Sigmoid colon (tissue), 7 donors: ENCODE measurements at places on chromosomes 16 and 17. TPM values are rescaled to one million over a fixed set of nuclear protein-coding genes. Genes with fewer than 3 reads are reported as not detected.

The NOG gene
- total RNA-seq: 0.36 TPM

The TUBG1 gene
- total RNA-seq: 25.7 TPM

The DNAI2 gene
- total RNA-seq: not detected

- no peaks in the 10 kb centered on the region for H3K36me3 ChIP-seq
- peaks cover 89% of the 10 kb centered on the region for H3K4me1 ChIP-seq
- H3K4me3 ChIP-seq: peak overlapping the region; percentile 6
- H3K27ac ChIP-seq: peak overlapping the region; percentile 97
These were observed 9.9 kb downstream of the MXRA7 start for GRCh38 chr17:76700617-76701470.

The C16orf54 gene
- total RNA-seq: 2.5 TPM

GRCh38 chr17:11896199-11896598 lies 101.1 kb downstream of the ZNF18 start:
- no peaks in the 10 kb centered on the region for H3K4me1 ChIP-seq
- no peaks in the 10 kb centered on the region for H3K27me3 ChIP-seq
- H3K27ac ChIP-seq: no peak overlapping the region
- H3K36me3 ChIP-seq: no peaks in the 10 kb centered on the region

GRCh38 chr16:1651094-1651973 lies 26.7 kb upstream of the JPT2 start:
- H3K4me1 ChIP-seq: no peaks in the 10 kb centered on the region
- peaks cover 30% of the 10 kb centered on the region for H3K36me3 ChIP-seq
- H3K27ac ChIP-seq: no peak overlapping the region
- DNase-seq: no peak

The CES1 gene
- 51.5 TPM for total RNA-seq

DNA sequence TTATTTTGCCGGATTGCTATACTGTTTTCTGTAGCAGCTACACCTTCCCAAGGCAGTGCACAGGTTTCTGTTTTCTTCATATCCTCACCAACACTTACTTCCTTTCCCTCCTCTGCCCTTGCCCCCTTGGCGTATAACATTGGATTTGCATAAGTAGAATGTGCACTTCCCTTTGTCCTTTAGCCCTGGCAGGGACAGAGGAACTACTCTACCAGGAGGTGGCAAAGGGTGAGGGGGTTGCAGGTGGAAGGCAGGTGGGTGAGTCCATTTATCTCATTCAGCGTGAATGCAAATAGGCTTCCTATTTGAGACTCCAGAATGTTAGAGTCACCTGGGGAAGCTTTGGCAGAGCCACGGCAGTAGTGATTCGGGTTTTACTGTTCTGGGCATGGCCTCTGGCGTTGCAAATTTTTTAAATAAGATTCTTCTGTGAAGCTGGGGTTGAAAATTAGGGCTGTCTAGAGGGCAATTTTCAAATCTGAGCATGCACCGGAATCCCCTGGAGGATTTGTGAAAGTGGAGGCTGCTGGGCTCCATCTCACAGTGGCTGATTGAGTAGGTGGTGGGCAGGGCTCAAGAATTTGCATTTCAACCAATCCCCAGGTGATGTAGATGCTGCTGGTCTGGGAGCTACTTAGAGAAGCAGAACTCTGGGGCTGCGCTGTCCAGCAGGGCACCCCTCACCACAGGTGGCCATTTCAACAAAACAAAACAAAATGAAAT lies 84.7 kb downstream of the PLCG2 start:
- no peaks in the 10 kb centered on the region for H3K4me1 ChIP-seq
- H3K27ac ChIP-seq: no peak overlapping the region
- DNase-seq: no peak
- H3K36me3 ChIP-seq: no peaks in the 10 kb centered on the region
- H3K4me3 ChIP-seq: no peak overlapping the region
- H3K27me3 ChIP-seq: no peaks in the 10 kb centered on the region

- no peak for DNase-seq
- H3K4me3 ChIP-seq: no peak overlapping the region
- H3K36me3 ChIP-seq: no peaks in the 10 kb centered on the region
These were observed 94.9 kb downstream of the C16orf95 start for GRCh38 chr16:87222335-87222734.

DNA sequence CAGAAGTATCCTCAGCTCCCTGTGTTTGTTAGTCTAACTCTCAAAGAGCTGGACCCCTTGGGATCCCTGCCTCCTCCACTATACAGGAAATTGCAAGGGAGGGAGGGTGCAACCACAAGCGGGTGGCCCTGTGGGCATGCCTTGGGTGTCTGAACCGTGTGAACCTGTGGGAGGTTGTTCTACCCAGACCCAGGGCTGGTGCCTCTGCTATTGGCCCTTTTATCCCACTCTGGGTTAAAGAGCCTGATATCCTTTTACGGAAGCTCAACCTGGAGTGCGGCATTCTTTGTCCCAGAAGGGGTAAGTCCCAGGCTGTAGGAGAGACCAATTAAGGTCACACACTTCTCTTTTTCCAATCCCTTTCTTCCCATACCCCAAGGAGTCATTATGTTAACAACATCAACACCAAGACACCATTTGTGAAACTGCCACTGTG lies 53.4 kb downstream of the ARSG start:
- H3K4me1 ChIP-seq: no peaks in the 10 kb centered on the region
- no peak overlapping the region for H3K27ac ChIP-seq
- H3K36me3 ChIP-seq: no peaks in the 10 kb centered on the region
- no peak overlapping the region for H3K4me3 ChIP-seq
- H3K27me3 ChIP-seq: no peaks in the 10 kb centered on the region

The IRX5 gene
- not detected for total RNA-seq

GRCh38 chr17:45888392-45888791 lies 6.0 kb upstream of the MAPT start:
- no peak overlapping the region for H3K27ac ChIP-seq
- DNase-seq: no peak
- H3K4me3 ChIP-seq: no peak overlapping the region
- no peaks in the 10 kb centered on the region for H3K27me3 ChIP-seq
- H3K4me1 ChIP-seq: no peaks in the 10 kb centered on the region
- H3K36me3 ChIP-seq: no peaks in the 10 kb centered on the region

DNA sequence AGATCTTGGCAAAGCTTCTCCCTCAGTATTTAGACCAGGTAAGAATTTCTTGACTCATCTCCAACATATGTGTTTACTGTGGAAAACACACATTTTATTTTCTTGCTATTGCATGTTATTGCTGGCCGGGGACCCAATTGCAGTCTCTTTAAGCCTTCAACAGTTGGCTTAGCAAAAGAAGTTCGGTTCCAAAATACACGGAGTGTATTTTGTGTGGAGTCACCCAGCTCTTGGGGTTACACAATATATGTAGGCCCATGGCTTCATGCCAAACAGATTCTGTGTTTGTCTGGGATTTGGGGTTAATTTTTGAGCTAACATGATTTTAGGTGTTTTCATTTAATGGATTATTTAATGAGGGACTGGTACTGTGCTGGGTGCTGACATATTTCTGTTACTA lies 4.0 kb downstream of the ALDH3A2 start:
- H3K4me1 ChIP-seq: peaks cover 35% of the 10 kb centered on the region
- peaks cover 16% of the 10 kb centered on the region for H3K36me3 ChIP-seq
- H3K27me3 ChIP-seq: no peaks in the 10 kb centered on the region

The RPA1 gene
- 30.6 TPM for total RNA-seq

DNA sequence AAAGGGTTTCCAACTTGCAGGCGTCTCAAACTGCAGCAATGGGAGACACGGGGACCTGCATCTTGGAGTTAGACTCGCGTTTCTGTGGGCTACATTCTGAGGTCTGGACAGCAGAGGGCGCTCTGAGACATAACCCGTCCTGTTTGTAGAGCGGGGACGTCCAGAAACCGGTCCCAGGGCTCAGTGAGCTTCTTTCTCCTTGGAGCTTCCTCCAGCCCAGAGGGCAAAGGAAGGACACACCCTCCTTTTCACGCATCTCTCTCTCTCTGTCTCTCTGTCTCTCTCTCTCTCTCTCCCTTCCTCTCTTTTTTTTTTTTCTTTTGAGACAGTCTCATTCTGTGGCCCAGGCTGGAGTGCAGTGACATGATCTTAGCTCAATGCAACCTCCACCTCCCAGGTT lies 19.8 kb downstream of the COX4I1 start:
- H3K4me3 ChIP-seq: no peak overlapping the region
- no peaks in the 10 kb centered on the region for H3K36me3 ChIP-seq
- H3K4me1 ChIP-seq: no peaks in the 10 kb centered on the region
- H3K27me3 ChIP-seq: peaks cover 4% of the 10 kb centered on the region
- H3K27ac ChIP-seq: no peak overlapping the region

DNA sequence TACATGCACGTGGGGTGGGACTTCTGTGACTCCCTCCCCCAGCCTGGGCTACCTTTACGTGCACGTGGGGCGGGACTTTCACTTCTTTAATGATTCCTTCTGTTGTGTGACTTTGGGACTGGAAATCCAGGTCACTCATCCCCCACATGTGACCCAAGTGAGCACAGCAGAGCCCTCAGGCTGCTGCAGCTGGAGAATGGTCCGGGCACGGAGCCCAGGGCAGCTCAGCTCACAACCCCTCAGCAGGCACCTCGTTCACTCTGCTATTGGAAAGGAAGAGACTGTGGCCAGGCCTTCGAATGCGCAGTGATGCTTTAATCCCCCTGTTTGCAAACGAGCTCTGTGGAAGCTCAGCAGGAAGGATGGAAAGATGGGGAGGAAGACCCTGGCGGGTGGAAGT lies 14.7 kb downstream of the DBNDD1 start:
- no peaks in the 10 kb centered on the region for H3K27me3 ChIP-seq
- H3K4me1 ChIP-seq: no peaks in the 10 kb centered on the region
- DNase-seq: no peak
- no peaks in the 10 kb centered on the region for H3K36me3 ChIP-seq
- H3K4me3 ChIP-seq: no peak overlapping the region

DNA sequence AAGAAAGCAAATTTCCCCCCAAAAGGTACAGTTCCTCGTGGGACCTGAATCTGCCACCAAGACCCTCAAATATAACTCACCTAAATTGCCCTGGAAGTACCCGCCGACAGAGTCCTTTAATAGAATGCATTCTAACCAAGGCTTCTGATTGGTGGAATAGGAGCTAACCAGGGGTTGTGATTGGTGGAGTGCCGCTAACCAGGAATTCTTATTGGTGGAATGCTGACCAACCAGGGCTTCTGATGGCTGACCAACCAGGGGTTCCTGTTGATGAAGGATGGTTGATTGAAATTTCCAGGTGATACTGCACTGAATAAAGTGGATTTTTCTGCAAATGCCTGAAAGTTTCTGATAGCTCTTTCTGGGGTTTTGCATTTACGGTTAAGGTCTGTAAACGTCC lies 6.5 kb downstream of the TFAP4 start:
- H3K27ac ChIP-seq: no peak overlapping the region
- no peak for DNase-seq
- H3K4me3 ChIP-seq: no peak overlapping the region
- H3K27me3 ChIP-seq: no peaks in the 10 kb centered on the region
- peaks cover 12% of the 10 kb centered on the region for H3K36me3 ChIP-seq
- peaks cover 27% of the 10 kb centered on the region for H3K4me1 ChIP-seq

The ATAD5 gene
- 0.71 TPM for total RNA-seq

- H3K27ac ChIP-seq: no peak overlapping the region
- H3K4me1 ChIP-seq: no peaks in the 10 kb centered on the region
- no peaks in the 10 kb centered on the region for H3K36me3 ChIP-seq
These were observed 683.1 kb upstream of the SALL1 start for GRCh38 chr16:51834133-51834532.

- H3K4me3 ChIP-seq: no peak within 1 kb of the TSS
- peak; percentile 55 for DNase-seq
- peaks cover 11% of the 10 kb centered on the region for H3K27me3 ChIP-seq
- no peak within 1 kb of the TSS for H3K27ac ChIP-seq
- no peaks in the 10 kb centered on the region for H3K4me1 ChIP-seq
- H3K36me3 ChIP-seq: no peaks in the 10 kb centered on the region
These were observed at the start of gene CACNG5 for GRCh38 chr17:66834919-66835454. Gene CACNG5, plus strand, starts transcription at chr17:66835117. Its CDS starts 42,216 bp downstream, at chr17:66877333.

DNA sequence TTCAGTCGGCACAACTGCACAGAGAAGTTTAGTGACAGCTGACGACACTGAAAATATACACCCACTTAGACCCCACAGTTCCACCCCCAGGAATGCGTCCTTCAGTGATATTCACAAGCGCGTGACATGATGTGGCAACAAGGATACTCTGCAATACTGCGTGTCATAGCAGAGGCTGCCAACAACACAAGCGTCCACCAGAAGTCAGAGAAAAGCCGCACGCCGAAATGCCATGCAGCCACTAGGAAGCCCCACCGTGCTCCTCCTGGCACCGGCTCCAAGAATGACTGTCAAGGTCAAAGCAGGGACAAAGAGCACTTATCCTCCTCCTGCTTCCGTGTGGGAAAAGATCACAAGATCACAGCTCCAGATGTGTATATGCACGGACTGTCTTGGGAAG lies 3.5 kb downstream of the ATP2A3 start:
- peaks cover 33% of the 10 kb centered on the region for H3K27me3 ChIP-seq
- no peak for DNase-seq
- no peaks in the 10 kb centered on the region for H3K36me3 ChIP-seq
- no peak overlapping the region for H3K4me3 ChIP-seq
- peak overlapping the region; percentile 14 for H3K27ac ChIP-seq

The LHX1 gene
- total RNA-seq: not detected

DNA sequence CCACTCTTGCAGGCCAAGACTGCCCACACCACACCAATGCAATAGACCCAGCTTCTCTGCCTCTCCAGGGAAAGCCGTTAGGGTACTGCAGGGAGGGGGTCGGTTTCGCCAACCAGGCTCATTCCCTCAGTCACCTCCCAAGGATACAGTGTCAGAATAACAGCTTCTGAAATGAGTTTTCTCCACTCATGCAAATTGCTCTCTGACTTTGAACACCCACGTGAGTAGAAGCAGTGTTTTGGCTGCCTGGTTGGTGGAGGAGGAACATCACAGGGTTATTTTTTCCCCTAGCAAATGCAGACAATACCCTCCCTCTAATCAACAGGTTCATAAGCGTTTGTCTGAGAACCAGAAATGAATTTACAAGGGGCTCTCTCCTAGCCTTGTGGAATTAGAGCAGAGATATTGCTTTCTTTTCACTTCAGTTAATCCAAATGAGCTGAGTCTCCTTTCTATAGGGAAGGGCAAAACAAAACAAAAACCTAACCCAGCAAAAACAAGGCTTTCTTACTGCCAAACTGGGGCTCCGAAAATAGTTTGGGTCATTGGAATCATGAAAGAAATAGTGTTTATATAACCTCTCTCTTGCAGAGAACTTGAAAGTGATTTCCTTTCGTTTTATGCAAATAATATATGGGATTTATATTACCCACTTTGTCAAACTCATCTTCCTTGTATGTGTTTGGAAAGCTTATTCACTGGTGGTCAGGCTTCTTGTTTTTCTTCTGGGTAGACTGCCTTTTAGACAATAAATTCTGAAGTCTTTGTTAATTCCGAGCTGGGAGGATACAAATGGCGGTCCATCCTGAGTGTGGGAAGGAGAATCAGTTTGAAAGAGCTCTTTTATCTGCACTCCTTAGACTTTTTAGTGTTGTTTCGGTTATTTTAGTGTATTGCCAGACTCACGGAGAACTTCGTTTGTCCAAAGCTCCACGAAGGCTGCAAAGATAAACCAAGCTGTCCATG lies 229.9 kb downstream of the MSI2 start:
- H3K27me3 ChIP-seq: no peaks in the 10 kb centered on the region
- H3K36me3 ChIP-seq: no peaks in the 10 kb centered on the region
- no peak for DNase-seq
- no peak overlapping the region for H3K27ac ChIP-seq
- no peak overlapping the region for H3K4me3 ChIP-seq

The C16orf89 gene
- 14.7 TPM for total RNA-seq

GRCh38 chr17:75059369-75060345 lies 12.6 kb downstream of the KCTD2 start:
- peak overlapping the region; percentile 70 for H3K27ac ChIP-seq
- H3K36me3 ChIP-seq: peaks cover 32% of the 10 kb centered on the region
- H3K27me3 ChIP-seq: no peaks in the 10 kb centered on the region
- DNase-seq: peak; percentile 82
- H3K4me1 ChIP-seq: no peaks in the 10 kb centered on the region
- no peak overlapping the region for H3K4me3 ChIP-seq

The KRTAP4-4 gene
- total RNA-seq: not detected

GRCh38 chr16:17777408-17777863 lies 306.7 kb upstream of the XYLT1 start:
- H3K4me1 ChIP-seq: no peaks in the 10 kb centered on the region
- H3K36me3 ChIP-seq: no peaks in the 10 kb centered on the region
- no peak overlapping the region for H3K27ac ChIP-seq
- H3K27me3 ChIP-seq: no peaks in the 10 kb centered on the region
- no peak for DNase-seq
